ENCODE measurements at places on chromosomes 4 and X.

DNA sequence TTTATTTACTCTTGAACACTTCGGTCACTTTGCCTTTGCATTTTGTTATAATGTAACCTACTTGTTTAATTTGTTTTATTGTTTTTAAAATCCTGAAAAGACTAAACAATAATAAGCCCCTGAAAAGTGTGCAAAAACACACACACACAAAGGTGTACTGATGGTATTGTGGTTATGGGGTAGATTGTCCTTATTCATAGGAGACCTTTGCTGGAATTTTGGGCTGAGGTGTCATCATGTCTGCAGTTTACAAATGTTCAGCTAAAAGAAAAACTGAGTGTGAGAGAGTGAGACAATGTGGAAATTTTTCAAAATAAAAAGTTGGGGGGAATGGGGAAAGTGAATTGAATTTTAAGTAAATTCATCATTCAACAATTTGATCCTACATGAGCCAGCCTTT lies 174.9 kb downstream of the QDPR start:
- DNase-seq = no peak

GRCh38 chr4:159632031-159632430 lies 529.2 kb downstream of the RAPGEF2 start:
- DNase-seq = no peak

DNA sequence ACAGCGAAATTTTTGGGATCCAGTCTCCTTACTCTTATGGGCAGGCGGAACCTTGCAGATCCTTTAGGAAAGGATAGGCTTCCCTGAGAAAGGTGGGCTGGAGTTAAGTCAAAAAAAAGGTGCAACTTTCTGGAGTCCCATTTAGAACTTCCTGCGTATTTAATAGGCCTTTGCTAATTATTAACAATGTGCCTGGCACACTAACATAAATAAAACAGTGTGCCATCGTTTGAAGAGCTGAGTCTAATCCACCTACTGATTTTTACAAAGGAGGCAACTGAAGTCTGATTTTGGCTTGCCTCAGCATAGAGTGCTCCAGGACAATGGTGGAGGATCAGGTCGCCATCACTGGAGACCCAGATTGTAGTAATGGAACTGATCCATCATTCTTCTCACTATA lies 15.7 kb downstream of the PLS3 start:
- no peak for DNase-seq

DNA sequence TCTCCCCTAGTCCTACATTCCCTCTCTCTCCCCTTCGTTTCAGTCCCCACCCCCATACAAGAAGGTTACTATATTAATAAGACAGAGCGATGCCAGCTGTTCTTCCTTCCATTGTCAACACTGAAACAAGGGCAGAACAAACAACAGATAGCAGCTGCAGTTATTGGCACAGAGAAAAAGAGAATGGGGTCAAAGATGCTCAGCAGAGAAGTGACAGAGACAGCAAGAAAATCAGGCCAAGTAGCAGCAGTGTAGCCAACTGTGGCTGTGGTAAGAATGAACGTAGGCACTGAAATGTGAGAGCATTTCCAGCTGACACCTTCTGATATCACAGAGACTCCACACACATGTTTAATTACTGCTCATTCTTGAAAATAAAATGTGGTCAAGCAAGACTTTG lies 641.8 kb downstream of the FSTL5 start:
- DNase-seq = no peak

DNA sequence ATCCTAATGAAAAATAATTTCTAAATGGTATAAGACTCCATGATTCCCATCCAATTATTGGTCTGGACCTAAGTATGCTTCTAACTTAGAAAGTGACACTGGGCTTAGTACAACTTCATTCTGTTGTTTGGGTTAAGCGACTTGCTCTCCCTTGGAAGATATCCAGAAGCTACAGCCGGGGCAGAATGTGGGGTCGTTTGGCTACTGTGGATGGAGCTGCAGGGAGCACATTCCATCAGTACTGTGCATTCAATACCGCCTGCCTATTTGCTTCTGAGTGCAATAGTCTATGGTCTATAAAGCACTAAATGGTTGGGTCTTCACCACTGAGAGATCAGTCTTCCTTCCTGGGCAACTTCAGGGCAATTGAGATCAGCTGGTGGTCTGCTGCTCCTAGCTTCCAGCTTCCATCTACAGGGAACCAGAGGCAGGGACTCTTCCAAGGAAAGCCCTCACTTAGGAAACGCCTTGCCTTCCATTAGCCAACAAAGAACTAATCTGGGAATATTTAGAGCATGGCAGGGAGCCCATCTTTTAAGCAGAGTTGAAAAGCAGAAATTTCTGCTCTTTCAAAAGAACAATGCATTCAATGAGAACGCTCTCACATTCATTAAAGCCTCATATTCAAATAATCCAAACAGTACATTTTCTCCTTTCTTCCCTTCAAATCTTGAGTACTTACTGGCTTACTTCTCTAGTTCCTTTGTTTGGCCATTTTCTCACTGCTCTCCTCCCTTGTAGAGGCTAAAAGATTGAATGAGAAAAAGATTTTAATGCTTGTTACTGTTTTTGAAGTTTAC lies 1049.9 kb upstream of the TENM3 start:
- DNase-seq = no peak

GRCh38 chrX:39258331-39258730 lies 457.1 kb downstream of the MID1IP1 start:
- DNase-seq = no peak

- DNase-seq = no peak
Measured at GRCh38 chrX:17056868-17057608, 110.6 kb downstream of the REPS2 start.

DNA sequence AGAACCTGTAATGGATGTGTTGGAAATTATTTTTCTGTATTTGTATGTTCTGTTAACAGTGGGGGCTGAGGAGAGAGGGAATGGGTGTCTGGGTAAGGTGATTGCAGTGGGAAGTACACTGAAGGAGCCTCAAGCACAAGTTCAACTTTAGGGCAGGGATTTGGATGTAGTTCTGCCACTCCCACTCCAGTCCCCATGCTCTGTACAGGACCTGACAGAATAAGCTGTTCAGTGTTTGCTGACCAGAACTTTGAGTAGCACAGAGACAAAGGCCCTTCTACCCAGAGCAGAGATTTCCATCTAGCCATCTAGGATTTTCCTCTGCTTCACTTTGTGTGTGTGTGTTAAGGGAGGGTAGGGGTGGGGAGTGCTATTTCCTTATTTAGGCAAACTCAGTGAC lies 49.2 kb downstream of the VSIG4 start:
- no peak for DNase-seq

DNA sequence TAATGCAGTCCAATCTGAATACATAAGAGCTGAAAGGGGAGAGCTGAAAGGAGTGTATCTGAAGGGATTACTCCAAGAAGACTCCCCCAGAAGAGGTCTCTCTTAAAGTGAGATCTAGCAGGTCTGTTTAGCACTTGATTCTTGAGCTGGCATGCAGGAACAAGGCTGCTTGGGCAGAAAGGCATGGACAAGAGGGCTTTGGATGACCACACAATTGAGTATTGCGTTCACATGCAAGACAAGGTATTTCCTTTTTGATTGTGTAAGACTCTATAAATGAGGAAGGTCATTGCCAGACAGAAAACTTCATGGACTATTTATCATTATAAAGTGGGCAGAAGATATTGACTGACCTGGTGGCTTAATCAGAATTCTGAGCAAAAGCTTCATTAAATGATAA lies 145.5 kb upstream of the AFF2 start:
- DNase-seq = no peak

All from CD4-positive, alpha-beta T cell treated with Interleukin-4 for 4 hours (primary cell).